Vagina (tissue), 2 donors: ENCODE measurements at places on chromosomes 7 and 10.

GRCh38 chr10:17984056-17984455 is 32.3 kb downstream of the SLC39A12 start:
- DNase-seq = no peak

GRCh38 chr7:127413962-127414361 is 21.5 kb upstream of the ZNF800 start:
- DNase-seq = no peak

DNA sequence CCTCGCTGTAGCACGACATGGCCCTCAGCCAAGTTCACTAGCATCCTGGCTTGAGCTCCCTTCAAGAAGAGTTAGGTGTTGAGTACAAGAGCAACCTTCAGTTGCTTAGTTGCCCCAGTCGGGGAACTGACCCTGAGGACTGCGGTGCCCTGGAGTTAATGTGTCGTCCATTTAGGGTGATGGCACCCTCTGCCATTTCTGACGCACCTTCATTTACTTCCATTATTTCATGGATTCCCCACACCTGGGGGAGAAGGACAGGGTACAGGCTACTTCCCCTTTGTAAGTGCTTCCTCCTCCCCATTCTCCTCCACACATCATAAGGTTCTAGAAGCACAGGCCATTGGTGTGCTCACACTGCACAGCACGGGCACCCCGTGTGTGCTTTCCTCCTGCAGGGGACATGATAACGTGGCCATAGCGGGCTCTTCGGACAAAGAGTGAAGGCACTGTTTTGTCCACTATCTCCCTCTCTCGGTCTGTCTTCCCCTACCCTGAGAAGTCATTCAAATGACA is 1.8 kb downstream of the ALOX5 start:
- no peak for DNase-seq

DNA sequence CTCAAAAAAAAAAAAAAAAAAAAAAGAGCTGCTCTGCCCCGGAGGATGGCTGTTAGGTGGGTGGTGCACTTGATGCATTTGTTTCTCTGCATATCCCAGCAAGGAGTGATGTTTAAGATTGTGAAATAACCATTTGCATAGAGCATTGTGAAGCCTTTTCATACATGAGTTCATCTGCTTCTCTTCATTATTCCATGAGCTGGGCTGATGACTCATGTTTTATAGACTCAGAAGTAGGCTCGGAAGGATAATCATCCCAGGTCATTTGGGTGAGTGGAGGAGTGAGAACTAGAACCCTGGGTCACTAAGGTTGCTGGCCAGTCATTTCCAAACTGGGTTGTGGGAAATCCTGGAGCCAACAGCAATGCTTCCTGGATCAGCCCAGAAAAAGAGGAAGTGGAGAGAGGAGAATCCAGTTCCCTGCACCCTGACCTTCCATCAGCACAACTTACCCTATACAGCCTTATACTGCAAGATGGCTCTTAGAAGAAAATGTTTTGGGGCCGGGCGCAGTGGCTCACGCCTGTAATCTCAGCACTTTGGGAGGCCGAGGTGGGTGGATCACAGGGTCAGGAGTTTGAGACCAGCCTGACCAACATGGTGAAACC is 45.3 kb downstream of the TACC2 start:
- DNase-seq = no peak

- no peak for DNase-seq
These were observed 43.5 kb upstream of the UCN3 start for GRCh38 chr10:5321273-5321672.

DNA sequence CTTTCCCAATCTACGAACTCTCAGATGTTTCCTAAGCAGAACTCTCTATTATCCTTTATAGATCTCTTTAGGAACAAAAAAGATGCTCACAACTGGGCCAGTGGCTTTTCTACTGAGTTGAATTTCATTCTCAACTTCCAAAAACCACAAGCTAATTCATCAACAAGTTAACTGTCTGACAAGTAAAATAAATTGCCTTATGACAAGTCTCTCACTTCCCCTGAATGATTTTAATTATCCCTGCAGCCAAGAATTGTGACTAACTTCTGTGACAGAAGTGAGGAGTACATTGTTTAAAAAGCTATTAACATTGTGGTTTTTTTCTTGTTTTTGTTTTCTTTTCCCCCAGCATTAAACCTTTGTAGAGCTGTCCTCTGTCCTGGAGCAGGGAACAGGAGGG is 343.1 kb downstream of the HPSE2 start:
- DNase-seq = no peak

GRCh38 chr10:32923134-32923533 is 34.9 kb downstream of the ITGB1 start:
- no peak for DNase-seq

- no peak for DNase-seq
These were observed 118.5 kb upstream of the TMEM106B start for GRCh38 chr7:12092499-12093130.

GRCh38 chr10:6498771-6499170 is 81.3 kb downstream of the PRKCQ start:
- no peak for DNase-seq
